ENCODE measurements at places on chromosomes 16 and 17.

- peak; percentile 63 for DNase-seq
Observed at GRCh38 chr16:88737298-88738150, 31.2 kb downstream of the CTU2 start.

DNA sequence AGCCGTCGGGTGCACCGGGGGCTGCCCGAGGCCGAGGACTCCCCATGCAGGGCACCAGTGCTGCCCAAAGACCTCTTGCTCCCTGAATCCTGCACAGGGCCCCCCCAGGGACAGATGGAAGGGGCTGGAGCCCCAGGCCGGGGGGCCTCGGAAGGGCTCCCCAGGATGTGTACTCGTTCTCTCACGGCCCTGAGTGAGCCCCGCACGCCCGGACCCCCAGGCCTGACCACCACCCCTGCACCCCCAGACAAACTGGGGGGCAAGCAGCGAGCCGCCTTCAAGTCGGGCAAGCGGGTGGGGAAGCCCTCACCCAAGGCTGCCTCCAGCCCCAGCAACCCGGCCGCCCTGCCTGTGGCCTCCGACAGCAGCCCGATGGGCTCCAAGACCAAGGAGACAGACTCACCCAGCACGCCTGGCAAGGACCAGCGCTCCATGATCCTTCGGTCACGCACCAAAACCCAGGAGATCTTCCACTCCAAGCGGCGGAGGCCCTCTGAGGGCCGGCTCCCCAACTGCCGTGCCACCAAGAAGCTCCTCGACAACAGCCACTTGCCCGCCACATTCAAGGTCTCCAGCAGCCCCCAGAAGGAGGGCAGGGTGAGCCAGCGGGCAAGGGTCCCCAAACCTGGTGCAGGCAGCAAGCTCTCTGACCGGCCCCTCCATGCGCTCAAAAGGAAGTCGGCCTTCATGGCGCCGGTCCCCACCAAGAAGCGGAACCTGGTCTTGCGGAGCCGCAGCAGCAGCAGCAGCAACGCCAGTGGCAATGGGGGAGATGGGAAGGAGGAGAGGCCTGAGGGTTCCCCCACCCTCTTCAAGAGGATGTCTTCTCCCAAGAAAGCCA, 40.6 kb downstream of the SREBF1 start:
- no peak for DNase-seq

DNA sequence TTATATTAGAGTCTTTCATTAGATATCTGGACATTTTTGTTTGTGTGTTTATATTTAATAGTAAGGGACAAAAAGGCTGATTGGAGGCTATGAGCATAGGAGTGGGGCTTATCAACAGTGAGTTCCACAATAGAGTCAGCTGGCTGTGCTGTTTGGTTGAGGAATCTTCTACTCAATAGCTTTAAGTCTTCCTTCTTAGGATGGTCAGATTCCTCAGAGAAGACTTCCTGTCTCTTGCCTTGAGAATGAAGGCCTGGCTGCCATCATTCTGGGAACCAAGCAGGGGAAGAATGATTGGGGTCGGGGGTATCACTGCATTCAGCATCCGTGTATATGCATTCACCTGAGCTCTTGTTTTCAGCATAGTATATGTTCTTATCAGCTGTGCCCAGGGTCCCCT, 31.9 kb upstream of the ABCC11 start:
- DNase-seq, result no peak

DNA sequence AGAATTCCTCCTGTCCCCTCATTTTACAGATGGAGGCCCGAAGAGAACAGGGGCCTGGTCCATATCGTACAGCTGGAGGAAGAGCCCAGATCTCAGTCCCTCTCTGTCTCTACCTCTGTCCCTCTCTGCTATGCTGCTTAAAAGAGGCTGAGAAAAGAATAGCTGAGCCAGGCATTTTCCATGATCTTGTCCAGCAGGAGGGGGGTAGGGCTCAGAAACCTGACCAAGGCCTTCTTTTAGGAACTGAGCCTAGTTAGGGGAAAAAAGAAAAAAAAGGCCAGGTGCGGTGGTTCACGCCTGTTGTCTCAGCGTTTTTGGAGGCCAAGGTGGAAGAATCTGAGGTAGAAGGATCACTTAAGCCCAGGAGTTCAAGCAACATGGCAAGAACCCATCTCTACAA, 84.2 kb downstream of the MGAT5B start:
- no peak for DNase-seq

DNA sequence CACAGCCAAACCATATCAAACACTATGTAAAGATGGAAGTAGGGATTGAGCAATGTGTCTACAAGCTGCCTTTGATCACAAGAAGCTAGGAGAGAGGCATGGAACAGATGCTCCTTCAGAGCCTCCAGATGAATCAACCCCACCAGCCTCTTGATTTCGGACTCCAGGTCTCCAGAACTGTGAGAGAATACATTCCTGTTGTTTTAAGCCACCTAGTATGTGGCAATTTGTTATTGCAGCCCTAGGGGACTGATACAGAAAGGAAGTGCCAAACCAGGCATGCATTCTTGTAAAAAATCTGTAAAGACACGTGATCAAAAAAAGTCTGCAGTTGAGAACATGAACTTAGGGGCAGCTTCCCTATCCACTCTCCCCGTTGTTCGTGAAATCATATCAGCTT, 91.1 kb downstream of the C17orf67 start:
- peak; percentile 37 for DNase-seq

- no peak for DNase-seq
Observed at GRCh38 chr16:28623172-28623711, 13.4 kb upstream of the SULT1A1 start.

DNA sequence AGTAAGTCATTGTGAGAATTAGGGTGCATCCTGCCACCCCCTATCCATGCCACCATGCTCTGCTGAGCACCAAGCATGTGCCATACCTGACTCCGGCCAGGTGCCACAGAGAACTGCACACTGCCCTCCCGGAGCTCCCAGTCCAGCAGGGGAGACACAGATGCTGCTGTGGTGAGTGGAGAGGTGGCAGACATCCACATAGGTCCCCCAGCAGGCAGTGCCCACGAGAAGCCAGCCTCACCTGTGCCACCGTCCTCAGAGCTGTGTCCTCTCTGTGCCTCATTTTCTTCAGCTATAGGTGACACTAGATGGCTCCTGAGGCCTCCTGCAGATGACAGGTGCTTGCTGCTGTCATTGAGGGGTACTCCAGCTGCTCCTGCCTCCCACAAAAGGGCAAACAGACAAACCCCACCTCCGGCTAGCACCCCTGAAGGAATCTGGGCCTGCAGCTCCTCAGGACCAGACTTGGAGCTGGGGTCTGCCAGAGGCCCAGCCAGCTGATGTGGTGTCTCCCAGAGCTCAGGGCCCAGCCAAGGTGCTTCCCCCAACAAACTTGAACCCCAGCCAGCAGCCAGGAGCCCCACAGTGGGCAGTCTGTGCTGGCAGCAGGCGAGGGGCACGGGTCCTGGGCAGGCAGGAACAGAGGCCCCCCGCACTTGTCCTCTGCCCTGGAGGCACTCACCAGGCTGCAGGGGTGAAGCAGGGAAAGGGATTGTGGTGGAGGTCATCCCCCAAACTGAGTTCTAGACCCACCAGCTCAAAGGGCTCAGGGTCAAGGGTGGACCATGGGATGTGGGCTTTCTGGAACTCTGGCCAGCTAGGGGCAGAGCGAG, 17.1 kb downstream of the FOXJ1 start:
- no peak for DNase-seq

GRCh38 chr16:68183046-68183445, 52.9 kb downstream of the ESRP2 start:
- no peak for DNase-seq

DNA sequence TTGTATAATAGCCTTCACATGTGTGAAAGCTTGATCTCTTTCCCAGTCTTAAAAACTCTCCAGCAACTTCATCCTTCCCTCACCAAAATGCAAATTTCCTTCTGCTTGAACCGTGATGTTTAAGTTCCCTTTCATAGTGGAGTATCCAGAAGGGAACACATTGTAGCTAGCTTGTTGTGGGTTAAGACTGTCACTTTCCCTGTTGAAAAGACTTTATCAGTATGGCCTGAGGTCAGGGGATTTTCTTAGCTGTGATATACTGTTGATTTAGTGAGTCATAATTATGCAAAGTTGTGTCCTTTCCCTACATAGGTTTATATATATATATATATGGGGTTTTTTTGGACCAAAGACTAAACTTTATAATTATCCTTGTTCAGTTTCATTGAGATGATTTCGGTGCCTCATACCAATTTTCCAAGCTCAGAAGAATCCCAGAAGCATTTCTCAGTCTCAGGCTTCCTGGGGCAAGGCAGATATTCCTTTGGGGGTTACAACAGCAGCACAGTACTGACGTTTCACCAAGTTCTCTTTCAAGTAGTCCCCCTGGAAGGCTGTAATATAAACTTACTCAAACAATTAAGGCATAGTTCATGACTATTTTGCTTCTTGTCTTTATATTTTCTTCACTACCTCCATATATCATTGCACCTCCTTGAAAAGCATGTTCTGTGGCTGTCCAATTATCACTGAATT, 35.7 kb downstream of the ESRP2 start:
- peak; percentile 5 for DNase-seq

DNA sequence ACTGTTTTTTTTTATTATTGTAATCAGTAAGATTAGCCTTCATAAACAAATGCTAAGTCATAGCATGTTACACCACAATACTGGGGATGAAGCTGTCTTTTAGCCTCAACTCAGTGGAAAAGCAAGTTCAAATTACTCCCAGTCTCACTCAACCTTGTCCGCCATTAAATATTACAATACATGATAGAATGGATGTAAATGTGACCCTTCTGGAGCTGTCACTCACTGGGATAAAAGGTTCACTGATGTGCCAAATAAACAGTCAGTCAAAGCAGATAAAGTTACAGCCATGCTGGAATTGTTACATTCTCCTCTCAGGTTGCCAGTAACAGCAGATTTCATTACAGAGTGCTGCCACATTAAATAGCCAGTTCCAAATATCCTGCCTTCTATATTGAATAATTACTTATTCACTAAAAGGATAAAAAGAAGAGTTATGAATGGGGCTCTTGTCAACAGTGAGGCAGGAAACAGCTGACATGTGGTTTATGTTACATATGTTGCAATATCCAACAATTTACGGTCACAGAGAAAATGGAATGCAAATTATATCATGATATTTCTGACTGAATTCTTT, 53.4 kb downstream of the BRIP1 start:
- DNase-seq, result peak; percentile 74
